ENCODE measurements at places on chromosomes 6 and 20.

DNA sequence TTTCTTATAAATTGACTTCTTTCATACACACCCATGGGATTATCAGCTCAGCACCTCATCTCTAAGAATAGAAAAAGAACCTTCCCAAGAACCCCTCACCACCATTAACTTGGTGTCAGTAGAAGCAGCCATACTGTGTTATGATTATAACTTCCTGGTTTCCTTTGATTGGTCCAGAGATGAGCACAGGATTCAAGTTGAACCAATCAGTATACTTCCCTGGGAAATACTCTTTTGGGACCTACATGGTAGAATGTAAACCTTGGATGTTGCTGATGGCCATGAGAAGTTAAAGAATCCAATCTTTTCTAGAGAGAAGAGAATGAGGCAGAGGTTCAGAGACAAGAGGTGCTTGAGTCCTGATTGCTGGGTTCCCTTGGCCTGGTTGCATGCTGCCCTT lies 190.8 kb downstream of the BMP7 start:
- no peak for DNase-seq

- DNase-seq: no peak
Measured at GRCh38 chr20:10619427-10619826, 54.4 kb downstream of the JAG1 start.

DNA sequence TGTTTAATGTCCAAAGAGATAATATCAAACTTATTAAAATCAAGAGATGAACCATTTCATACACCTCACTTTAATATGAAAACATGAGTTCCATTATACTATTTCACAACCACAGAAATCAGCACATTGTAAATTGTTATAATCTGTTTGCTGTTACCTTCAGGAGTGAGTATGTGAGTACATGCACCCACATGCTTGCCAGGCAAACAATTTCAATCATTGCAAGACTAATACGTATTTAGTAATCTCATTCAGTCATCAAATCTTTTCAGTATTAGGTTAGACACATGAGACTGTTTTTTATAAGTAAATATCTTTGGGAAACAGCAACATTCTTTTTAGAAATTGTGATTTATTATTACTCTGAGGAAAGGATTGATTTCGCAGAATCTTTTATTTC lies 9.3 kb upstream of the EPM2A start:
- DNase-seq: no peak

- DNase-seq: no peak
Measured at GRCh38 chr6:56555438-56555872, 87.2 kb downstream of the DST start.

GRCh38 chr6:169957351-169957963 lies 206.0 kb downstream of the ERMARD start:
- no peak for DNase-seq

DNA sequence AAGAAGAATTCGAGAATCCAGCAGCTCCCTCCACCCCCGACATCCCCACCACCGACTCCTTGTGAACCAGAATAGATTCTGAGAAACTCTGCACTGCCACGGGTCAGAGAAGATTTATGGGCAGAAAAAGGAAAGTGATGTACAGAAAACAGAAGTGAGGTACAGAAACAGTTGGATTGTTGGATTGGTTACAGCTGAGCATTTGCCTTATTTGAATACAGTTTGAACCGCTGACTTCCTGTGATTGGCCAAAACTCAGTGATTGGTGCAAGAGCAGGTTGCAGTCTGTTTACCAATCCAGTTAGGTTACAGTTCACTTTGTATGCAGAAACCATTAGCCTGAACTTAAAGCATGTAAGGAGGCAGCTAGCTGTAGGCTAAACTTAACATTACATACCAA lies 131.2 kb upstream of the HDDC2 start:
- no peak for DNase-seq

GRCh38 chr6:79864001-79864400 lies 83.4 kb downstream of the ELOVL4 start:
- DNase-seq: no peak

GRCh38 chr6:42402184-42402583 lies 49.5 kb downstream of the TRERF1 start:
- DNase-seq: peak; percentile 44

DNA sequence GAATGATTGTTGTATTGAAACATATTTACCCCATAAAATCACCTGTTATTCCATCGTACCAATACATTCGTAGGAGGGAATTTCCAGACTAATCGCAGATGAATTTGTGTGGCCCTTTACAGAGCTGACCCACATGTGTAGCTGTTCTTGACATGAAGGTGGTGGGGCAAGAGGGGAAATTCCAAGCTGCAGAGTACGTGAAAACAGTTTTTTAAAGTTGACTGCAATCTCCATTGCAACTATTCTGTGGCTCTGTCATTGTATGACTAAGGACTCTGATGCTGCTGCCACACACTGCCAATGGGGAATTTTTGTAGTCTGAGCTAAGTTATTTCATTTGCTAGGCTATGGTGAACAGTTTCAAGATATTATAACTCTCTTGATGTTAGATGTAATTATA lies 46.4 kb upstream of the ADTRP start:
- no peak for DNase-seq

- no peak for DNase-seq
Measured at GRCh38 chr6:11217360-11218101, 14.9 kb downstream of the NEDD9 start.

- no peak for DNase-seq
Measured at GRCh38 chr6:33607784-33608161, 13.3 kb upstream of the ITPR3 start.

DNA sequence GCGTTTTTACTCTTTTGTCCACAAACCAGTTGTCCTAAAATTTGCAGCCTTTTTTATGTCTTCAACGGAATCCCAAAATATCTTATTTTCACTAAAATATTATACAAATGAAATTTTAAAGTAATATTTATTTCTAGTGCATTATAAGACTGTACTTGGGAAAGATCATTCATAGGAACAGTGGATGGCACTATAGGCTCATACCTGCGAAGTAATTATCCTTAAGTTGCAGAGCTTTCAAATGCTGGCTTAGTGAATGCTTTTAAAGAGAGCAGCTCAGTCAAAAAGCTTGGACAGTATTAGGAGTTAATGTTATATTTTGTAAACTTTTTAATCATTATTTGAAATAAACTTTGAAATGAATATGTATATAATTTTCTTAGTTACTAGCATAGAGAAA lies 254.9 kb downstream of the CDKAL1 start:
- DNase-seq: no peak

- DNase-seq: no peak
Measured at GRCh38 chr6:31740397-31741223, 805 bp downstream of the MSH5 start.
